ENCODE measurements at places on chromosomes 7 and 10. TPM values are rescaled to one million over a fixed set of nuclear protein-coding genes. Genes with fewer than 3 reads are reported as not detected.

FANK1 gene
- 1.0 TPM for total RNA-seq

ANKRD30A gene
- not detected for total RNA-seq

ABCB8 gene
- 13.9 TPM for total RNA-seq

TRIM4 gene
- 14.6 TPM for total RNA-seq

DNAJC12 gene
- 3.9 TPM for total RNA-seq

TUBB8 gene
- not detected for total RNA-seq

NUTM2E gene
- total RNA-seq, result not detected

EPC1 gene
- total RNA-seq, result 28.2 TPM

CCDC7 gene
- total RNA-seq, result 5.6 TPM

SAMD9L gene
- total RNA-seq, result 8.0 TPM

NUTM2A gene
- total RNA-seq, result 0.51 TPM

GRK5 gene
- 35.9 TPM for total RNA-seq

VWA2 gene
- not detected for total RNA-seq

SFTPA2 gene
- total RNA-seq, result not detected

NODAL gene
- total RNA-seq, result not detected

AMZ1 gene
- total RNA-seq, result not detected

ACHE gene
- 1.2 TPM for total RNA-seq

PITX3 gene
- not detected for total RNA-seq

ARID5B gene
- total RNA-seq, result 11.6 TPM

SKAP2 gene
- total RNA-seq, result 9.5 TPM

SHH gene
- total RNA-seq, result 0.13 TPM

Measured in dermis microvascular lymphatic vessel endothelial cell (primary cell).